Caco-2 (cell line): ENCODE measurements at places on chromosomes 16 and 17.

GRCh38 chr17:74432766-74433391 lies 991 bp downstream of the GPRC5C start:
- H3K4me3 ChIP-seq = peak overlapping the region; percentile 50
- H3K27me3 ChIP-seq = no peaks in the 10 kb centered on the region
- H3K27ac ChIP-seq = peak overlapping the region; percentile 34
- peaks cover 37% of the 10 kb centered on the region for H3K4me1 ChIP-seq

GRCh38 chr17:74444406-74444805 lies 12.5 kb downstream of the GPRC5C start:
- peaks cover 18% of the 10 kb centered on the region for H3K4me1 ChIP-seq
- H3K36me3 ChIP-seq = peaks cover 8% of the 10 kb centered on the region
- peak overlapping the region; percentile 91 for H3K27ac ChIP-seq
- H3K4me3 ChIP-seq = no peak overlapping the region
- H3K27me3 ChIP-seq = no peaks in the 10 kb centered on the region

- H3K4me1 ChIP-seq = peaks cover 8% of the 10 kb centered on the region; the same call in 1 of the 2 replicates
- no peak overlapping the region for H3K27ac ChIP-seq
- H3K4me3 ChIP-seq = peak overlapping the region; percentile 96
- no peak for DNase-seq
Measured at GRCh38 chr17:1562176-1562643, 382 bp downstream of the PITPNA start.

GRCh38 chr17:45438931-45439610 lies 6.4 kb upstream of the ARHGAP27 start:
- no peaks in the 10 kb centered on the region for H3K36me3 ChIP-seq
- H3K27me3 ChIP-seq = no peaks in the 10 kb centered on the region
- H3K4me3 ChIP-seq = no peak overlapping the region
- no peak overlapping the region for H3K27ac ChIP-seq
- peaks cover 5% of the 10 kb centered on the region; the same call in 1 of the 2 replicates for H3K4me1 ChIP-seq

- peak; percentile 74 for DNase-seq
- H3K27me3 ChIP-seq = no peaks in the 10 kb centered on the region
- peaks cover 9% of the 10 kb centered on the region for H3K4me1 ChIP-seq
Measured at GRCh38 chr16:75527825-75528299, 8.0 kb downstream of the CHST5 start.

DNA sequence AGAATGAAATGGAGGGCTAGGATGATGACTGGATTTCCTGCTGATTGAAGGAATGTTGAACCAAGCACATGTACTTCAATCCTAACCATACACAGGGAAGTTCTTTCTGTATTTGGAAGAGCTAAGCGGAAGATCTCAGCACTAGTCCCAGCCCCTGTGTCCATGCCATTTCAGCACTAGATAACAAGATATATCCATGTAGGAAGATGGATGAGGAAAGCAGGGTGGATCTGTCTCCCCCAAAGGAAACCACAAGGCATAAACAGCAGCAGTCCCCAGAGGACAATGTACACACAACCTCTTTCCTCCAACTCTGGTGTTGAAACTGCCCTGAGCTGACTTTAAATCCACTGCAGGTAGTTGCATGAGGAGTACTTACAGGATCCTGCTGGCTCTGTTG lies 75.1 kb downstream of the GRIN2A start:
- DNase-seq = no peak
- no peak overlapping the region for H3K4me3 ChIP-seq
- H3K27ac ChIP-seq = no peak overlapping the region
- no peaks in the 10 kb centered on the region for H3K27me3 ChIP-seq
- H3K4me1 ChIP-seq = no peaks in the 10 kb centered on the region
